Endothelial cell of umbilical vein (primary cell): ENCODE measurements at places on chromosomes 1 and 21.
A peak's percentile ranks its signal among the peaks of the same experiment; 100 is the strongest.

DNA sequence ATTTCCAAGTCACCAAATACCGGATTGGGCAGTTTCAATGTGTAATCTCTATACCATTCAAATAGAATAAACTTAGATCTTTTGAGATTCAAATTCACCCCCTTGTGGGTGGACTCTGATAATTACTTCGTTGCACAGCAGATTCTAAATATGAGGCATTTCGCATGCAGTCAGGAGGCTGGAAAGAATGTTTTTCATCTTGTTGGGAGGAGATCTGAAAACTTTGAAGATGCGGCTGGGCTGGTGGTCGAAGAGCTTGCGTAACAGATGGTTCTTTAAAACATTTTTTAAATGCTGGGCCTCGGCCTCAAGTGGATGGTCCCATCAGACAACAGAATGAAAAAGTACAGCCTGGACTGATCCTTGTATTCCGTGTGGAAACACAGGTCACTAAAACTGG, 10.4 kb downstream of the NR5A2 start:
- no peak for DNase-seq

- peak; percentile 65 for DNase-seq
These were observed 12.3 kb downstream of the ATP2B4 start for GRCh38 chr1:203638950-203639349.

DNA sequence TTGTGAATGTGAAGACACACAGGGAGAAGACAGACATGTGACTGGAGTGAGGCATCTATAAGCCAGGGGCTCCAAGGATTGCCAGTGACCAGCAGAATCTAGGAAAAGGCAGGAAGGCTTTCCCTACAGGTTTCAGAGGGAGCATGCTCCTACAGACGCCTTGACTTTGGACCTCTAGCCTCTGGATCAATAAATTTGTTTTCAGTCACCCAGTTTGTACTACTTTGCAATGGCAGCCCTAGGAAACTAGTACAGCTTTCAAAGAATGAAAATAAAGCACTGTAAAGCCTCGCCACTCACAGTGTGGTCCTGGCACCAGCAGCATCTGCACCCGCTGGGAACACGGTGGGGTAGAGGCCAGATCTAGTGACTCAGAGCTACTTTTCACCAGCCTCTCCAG, 510.0 kb downstream of the LTN1 start:
- no peak for DNase-seq

- no peak for DNase-seq
These were observed 19.4 kb downstream of the EXTL2 start for GRCh38 chr1:100875228-100875627.

GRCh38 chr1:157852476-157852875, 10.9 kb upstream of the CD5L start:
- DNase-seq = no peak

- no peak for DNase-seq
These were observed 143.5 kb upstream of the ESRRG start for GRCh38 chr1:216866714-216867113.

DNA sequence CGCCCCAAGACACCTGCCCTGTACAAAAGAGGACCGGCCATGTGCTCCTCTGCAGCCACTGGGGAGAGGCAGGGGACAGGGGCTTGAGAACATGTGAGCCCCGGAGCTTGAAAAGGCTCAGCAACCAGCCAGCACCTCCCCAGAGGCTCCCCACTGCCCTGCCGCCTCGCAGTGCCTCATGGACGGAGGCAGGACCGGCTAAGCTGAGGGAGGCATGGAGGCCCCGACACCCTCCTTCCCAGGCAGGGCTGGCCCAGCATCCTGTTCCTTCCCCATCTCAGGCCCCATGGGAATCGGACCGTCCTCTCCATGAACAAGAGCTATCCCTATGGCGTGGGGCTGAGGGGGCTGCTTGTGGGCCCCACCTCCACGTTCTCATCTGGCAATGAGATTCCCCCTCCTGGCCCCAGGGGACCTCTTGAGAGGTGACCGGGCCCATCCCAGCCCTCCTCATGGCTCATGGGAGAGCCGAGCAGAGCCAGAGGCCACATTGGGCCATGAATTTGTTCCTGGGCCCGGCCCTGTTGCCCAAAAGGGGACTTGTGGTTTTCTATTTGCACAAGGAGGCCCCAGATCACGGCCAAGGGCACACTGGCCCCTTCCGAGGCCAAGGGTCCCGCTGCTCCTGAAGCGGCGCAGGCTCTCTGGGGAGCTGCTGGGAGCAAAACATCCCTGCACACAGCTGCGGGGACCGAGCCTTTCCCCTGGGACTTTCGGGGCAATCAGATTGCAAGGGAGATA, 65.2 kb upstream of the ARHGEF16 start:
- no peak for DNase-seq

- DNase-seq = no peak
These were observed 8.3 kb upstream of the COL16A1 start for GRCh38 chr1:31712068-31712467.

DNA sequence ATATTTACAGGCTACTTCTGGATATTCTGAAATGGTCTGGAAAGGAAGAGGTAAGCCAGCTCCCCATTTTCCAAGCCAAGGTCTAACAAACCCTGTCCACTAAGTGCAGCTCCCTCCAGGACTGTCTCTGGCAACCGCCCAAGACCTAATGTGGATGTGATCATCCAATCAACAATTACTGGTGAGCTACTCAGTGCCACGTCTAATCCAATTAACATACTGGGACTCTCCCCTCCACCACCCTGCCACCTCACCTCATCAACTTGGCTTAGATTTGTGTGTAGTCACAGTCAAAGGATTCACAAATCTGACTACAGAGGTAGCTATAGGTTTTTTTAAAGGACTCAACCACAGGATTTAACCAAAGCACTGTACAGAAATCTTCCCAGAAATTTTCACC, 25.4 kb upstream of the S100A7 start:
- DNase-seq = no peak

DNA sequence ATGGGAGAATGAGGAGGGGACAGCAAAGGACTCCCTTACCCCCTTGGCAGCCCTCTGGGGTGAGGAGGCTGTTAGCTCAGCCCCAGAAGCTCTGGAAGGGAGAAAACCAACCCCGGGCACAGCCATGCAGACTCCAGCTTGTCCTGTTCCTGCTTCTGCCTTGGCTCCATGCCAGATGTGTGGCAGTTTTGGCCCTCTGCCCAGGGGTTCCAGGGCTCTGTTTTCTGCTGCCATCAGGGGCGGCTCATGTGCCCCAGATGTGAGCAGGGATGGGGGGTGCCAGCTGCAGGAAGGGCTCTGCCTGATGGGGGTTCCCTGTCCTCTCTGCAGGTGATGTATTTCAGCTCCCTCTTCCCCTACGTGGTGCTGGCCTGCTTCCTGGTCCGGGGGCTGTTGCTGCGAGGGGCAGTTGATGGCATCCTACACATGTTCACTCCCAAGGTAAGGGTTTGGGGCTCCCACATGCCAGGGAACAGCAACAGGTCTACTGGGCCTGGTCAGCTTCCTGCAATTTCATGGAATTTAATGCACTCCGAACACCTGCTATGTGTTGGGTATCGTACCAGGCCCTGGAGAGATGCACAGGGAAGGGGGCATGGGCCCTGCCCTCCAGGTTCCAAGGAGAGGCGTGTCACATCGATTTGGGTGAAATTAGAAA, 26.1 kb downstream of the SLC6A17 start:
- peak; percentile 23 for DNase-seq

- no peak for DNase-seq
These were observed 281.2 kb upstream of the ST6GALNAC5 start for GRCh38 chr1:76585980-76586674.
